ENCODE measurements at places on chromosomes 16 and 17.

- H3K36me3 ChIP-seq = no peaks in the 10 kb centered on the region
- no peak overlapping the region for H3K27ac ChIP-seq
Measured at GRCh38 chr17:57045868-57046704, 39.0 kb upstream of the AKAP1 start.

- H3K4me3 ChIP-seq = no peak overlapping the region
- no peaks in the 10 kb centered on the region for H3K27me3 ChIP-seq
- no peaks in the 10 kb centered on the region for H3K36me3 ChIP-seq
- H3K4me1 ChIP-seq = peaks cover 16% of the 10 kb centered on the region
- DNase-seq = no peak
- no peak overlapping the region for H3K27ac ChIP-seq
Measured at GRCh38 chr16:9060225-9060624, 31.2 kb upstream of the HAPSTR1 start.

GRCh38 chr16:74463888-74464287, 42.6 kb upstream of the CLEC18B start:
- peaks cover 16% of the 10 kb centered on the region for H3K4me1 ChIP-seq
- no peaks in the 10 kb centered on the region for H3K27me3 ChIP-seq

GRCh38 chr16:79598348-79599181, 2.0 kb downstream of the MAF start:
- peaks cover 29% of the 10 kb centered on the region for H3K27me3 ChIP-seq
- H3K27ac ChIP-seq = no peak overlapping the region
- H3K36me3 ChIP-seq = no peaks in the 10 kb centered on the region
- peak overlapping the region; percentile 64 for H3K4me3 ChIP-seq
- peak; percentile 22 for DNase-seq
- peaks cover 35% of the 10 kb centered on the region for H3K4me1 ChIP-seq

GRCh38 chr17:28282596-28282995, 36.4 kb upstream of the TMEM97 start:
- peaks cover 11% of the 10 kb centered on the region for H3K4me1 ChIP-seq
- H3K36me3 ChIP-seq = no peaks in the 10 kb centered on the region
- H3K27ac ChIP-seq = no peak overlapping the region
- H3K4me3 ChIP-seq = no peak overlapping the region
- no peak for DNase-seq
- H3K27me3 ChIP-seq = peaks cover 12% of the 10 kb centered on the region

- peak; percentile 38 for DNase-seq
- no peaks in the 10 kb centered on the region for H3K27me3 ChIP-seq
- H3K4me1 ChIP-seq = peaks cover 13% of the 10 kb centered on the region
- H3K27ac ChIP-seq = no peak overlapping the region
Measured at GRCh38 chr16:4328046-4328781, 12.3 kb downstream of the GLIS2 start.

DNA sequence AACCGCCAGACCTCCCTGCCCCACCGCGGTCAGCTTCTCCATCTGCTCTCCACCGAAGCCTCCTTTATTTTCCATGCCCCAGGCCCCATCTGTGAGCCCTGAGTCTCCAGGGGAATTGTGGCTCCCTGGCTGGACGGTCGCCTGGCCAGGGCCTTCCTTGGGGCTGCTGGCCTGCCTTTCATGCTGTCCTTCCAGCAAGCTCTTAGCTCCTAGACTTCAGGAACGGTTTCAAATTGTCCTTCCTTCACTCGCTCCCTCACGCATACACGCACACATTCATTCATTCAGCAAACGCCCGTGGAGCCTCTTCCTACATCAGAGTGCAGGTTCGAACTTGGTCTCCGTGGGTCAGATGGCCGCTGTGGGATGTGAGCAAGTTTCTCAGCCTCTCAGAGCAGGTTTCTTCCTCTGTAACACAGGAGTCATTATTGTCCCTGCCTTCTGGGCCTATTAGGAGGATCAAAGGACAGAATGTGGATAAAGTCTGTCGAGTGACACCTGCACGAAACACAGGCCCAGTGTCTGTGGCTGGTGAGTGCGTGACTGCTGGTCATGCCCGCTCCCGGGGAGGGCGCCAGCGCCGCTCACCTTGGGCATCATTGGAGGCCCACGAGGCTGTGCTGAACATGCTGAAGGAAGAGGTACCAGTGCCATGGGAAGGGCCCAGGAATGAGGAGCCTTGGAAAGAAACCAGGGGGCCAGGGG, 18.7 kb upstream of the GSE1 start:
- no peak for DNase-seq
- H3K4me1 ChIP-seq = peaks cover 43% of the 10 kb centered on the region
- H3K27ac ChIP-seq = no peak overlapping the region

GRCh38 chr17:57925361-57925990, 29.7 kb downstream of the CUEDC1 start:
- no peak overlapping the region for H3K4me3 ChIP-seq
- no peaks in the 10 kb centered on the region for H3K4me1 ChIP-seq
- H3K36me3 ChIP-seq = no peaks in the 10 kb centered on the region
- DNase-seq = no peak
- H3K27ac ChIP-seq = no peak overlapping the region

DNA sequence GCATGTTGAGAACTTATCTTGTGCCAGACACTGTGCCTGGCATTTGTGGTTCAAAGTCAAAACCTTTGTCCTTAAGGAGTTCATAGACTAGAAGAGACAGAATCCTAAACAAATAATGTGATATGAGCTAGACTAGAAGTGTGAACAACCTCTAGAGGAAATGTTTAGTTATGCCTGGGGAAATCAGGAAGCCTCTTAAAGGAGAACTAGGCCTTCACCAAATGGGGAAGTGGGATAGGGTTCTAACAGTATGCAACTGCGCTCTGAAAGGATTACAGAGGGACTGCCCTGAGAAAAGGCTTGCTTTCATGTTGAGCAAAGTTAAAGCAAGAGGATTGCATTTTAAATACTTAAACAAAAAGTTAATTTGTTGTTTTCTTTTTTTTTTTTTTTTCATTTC, 4.9 kb downstream of the RUNDC1 start:
- peak overlapping the region; percentile 78 for H3K4me3 ChIP-seq
- H3K27me3 ChIP-seq = no peaks in the 10 kb centered on the region
- peaks cover 69% of the 10 kb centered on the region for H3K4me1 ChIP-seq
- H3K36me3 ChIP-seq = peaks cover 61% of the 10 kb centered on the region

DNA sequence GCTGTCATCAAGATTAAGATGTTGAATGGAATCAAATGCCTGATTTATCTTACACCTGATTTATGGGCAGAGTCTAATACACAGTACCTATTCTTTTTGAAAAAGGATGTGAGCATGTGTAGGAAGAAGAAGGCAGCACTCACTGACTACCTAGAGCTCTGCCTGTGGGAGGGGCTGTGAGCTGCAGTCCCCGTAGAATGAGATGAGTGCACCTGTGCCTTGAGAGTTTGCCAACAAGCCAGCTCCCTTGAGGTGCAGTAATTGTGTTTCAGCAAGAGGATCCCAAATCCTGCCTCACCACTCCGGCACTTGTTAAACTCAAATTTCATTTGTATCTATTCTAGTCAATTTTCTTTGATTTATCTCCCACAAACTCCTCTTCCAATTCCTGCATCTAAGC, 46.0 kb downstream of the CDH11 start:
- H3K27ac ChIP-seq = no peak overlapping the region
- no peaks in the 10 kb centered on the region for H3K36me3 ChIP-seq
- no peaks in the 10 kb centered on the region for H3K4me1 ChIP-seq
- H3K4me3 ChIP-seq = no peak overlapping the region
- DNase-seq = no peak
- no peaks in the 10 kb centered on the region for H3K27me3 ChIP-seq

DNA sequence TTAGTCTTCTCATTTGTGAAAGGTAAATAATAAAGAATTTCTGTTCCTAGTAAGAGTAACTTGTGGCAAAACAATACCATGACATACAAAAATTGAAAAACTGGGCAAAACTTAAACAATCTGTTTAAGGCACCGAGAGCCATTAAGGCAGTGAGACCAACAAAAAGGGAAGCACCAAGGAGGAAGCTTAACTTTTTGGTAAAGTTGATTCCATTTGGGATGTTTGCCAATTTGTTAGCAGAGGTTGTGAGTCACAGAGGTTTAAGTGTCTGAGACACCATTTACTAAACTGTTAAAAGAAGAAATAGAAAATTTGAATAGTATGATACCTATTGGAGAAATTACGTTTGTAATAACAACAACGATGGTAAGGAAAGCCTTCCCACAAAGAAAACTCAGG, 4.9 kb downstream of the SLC35G3 start:
- H3K4me1 ChIP-seq = no peaks in the 10 kb centered on the region
- no peak overlapping the region for H3K27ac ChIP-seq
- DNase-seq = no peak
- no peak overlapping the region for H3K4me3 ChIP-seq

DNA sequence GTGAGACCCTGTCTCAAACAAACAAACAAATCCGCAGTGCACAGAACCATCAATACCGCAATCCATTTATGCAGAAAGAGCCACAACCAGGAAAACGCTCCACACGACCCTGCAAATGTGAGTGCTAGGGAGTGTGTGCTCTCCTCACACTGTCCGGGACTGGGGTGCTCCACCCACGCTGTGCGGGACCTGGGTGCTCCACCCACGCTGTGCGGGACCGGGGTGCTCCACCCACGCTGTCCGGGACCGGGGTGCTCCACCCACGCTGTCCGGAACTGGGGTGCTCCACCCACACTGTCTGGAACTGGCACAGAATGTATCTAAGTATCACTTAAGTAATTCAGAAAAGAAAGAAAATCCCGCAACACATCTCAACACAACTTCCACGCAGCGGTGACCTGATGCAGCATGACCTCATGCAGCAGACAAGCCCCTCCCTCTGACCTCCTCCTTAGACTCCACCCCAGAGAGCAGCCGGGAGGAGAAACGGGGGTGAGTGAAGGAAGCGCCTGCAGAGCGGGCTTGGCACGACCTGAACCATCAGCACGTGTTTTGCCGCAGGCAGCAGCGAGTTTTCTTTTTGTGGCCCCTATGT, 38.5 kb downstream of the ZNF276 start:
- H3K27ac ChIP-seq = peak overlapping the region; percentile 87
- no peaks in the 10 kb centered on the region for H3K27me3 ChIP-seq
- peaks cover 51% of the 10 kb centered on the region for H3K4me1 ChIP-seq

- peaks cover 15% of the 10 kb centered on the region for H3K4me1 ChIP-seq
- peaks cover 30% of the 10 kb centered on the region for H3K27me3 ChIP-seq
- H3K27ac ChIP-seq = no peak overlapping the region
- no peak for DNase-seq
- H3K36me3 ChIP-seq = no peaks in the 10 kb centered on the region
Measured at GRCh38 chr17:2020721-2021120, 4.4 kb downstream of the RTN4RL1 start.

All from activated B cell treated with CpG ODN at 0.5 μM for 24 hours (primary cell).